NCI-H1105 treated with DMSO at 0.1 percent for 48 hours (cell line): ENCODE measurements at places on chromosomes 6 and 20.

DNA sequence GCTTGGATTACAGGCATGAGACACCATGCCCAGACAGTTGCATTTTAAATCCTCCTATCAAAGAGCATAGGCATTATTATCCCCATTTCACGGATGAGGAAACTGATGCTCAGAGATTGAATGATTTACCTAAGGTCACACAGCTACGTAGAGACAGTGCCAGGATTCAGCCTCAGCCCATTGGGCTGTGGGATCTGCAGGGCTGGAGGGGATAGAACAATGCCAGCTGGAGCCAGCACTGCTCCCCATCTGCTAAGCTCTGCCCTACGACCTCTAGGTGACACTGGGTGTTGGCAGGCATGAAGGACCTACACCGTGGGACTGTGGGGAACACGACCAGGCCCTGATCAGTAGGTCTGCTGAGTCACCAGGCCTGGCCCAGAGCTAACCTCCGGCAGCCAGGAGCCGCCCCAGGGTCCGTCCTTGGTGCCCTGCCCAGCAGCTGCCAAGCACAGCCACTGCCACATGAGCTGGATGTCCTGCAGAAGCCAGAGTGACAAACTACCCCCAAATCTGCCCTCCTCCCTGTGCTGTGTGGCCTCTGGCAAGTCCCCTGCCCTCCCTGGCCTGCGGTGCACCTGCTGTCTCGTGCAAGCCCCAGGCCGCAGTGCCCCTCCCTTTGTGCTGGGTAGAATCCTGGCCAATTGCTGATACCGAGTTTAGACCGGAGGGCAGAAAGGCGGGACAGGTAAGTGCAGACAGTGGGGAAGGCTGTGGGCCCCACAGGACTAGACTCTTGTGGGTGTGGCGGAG, 47.6 kb upstream of the PTGIS start:
- no peak for DNase-seq

GRCh38 chr6:158529629-158530028, 30.3 kb upstream of the TMEM181 start:
- DNase-seq, result no peak

- no peak for DNase-seq
These were observed 680.9 kb downstream of the MAFB start for GRCh38 chr20:40008177-40008576.

GRCh38 chr20:7806831-7807230, 133.4 kb downstream of the HAO1 start:
- DNase-seq, result no peak

GRCh38 chr6:73710470-73710869, 14.5 kb downstream of the CD109 start:
- no peak for DNase-seq

DNA sequence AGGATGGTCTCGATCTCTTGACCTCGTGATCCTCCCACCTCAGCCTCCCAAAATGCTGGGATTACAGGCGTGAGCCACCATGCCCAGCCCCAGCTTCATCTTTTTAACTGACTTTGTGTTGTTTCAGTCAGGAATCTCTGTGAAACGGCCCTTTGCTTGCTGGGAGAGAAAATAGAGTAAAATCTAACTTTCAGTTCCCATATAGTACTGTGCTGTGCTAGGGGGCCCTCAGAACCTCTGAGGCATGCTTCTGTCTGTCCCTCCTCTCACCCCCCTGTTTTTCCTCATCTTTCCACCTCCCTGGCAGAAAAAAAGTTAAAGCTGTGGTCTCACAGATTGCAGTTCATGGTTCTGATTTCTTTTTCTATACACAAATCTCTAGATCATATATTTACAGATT, 48.4 kb downstream of the LRP11 start:
- no peak for DNase-seq
